ENCODE measurements at places on chromosomes 7 and 10.

- no peak for DNase-seq
Observed at GRCh38 chr7:92769394-92769699, 67.0 kb downstream of the CDK6 start.

GRCh38 chr10:113301342-113301984, 251.4 kb upstream of the HABP2 start:
- DNase-seq, result no peak

- DNase-seq, result no peak
Observed at GRCh38 chr7:55250313-55250712, 114.8 kb upstream of the LANCL2 start.

GRCh38 chr7:50628434-50629084, 63.4 kb upstream of the DDC start:
- DNase-seq, result no peak

DNA sequence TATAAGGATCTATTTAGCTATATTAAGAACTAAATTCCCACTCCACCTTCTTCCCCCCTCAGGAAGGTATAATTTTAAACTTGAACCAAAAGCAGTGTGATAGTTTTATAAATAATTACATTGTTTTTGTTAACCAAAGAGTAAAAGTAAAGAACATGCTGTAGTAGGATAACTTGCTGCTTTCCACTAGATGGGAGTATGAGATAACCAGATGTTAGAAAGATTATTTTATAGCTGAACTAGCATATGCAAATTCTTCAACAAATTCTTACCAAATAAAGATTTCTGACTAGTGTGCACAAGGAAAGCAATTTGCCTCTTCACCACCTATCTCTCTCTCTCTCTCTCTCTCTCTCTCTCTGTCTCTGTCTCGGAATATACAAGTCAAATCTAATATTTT, 31.8 kb downstream of the TES start:
- no peak for DNase-seq

- no peak for DNase-seq
Observed at GRCh38 chr7:16698200-16698905, 52.4 kb downstream of the BZW2 start.

DNA sequence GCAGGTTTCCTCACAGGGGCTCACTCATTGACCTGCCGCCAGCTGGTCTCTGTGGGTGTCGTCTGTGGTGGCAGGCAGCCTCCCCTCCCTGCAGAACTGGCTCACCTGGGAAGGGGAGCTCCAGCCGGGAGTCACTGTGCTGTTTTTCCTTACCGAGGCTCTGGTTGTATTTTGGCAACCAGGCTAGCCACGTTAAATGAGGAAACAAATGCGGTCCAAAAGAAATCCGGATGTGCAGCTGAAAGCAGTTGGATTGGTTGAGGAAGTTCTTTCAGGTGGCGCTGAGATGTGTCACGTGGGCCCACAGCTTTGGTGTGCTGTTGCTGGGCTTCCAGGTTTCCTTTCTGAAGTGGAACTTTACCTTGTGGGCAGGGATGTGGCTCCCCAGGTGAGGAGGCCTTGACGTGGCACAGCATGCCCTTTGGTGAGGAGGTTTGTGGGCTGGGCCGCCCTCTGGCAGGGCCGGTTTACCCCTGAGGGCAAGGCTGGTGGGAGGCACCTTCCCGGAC, 14.2 kb downstream of the MTURN start:
- no peak for DNase-seq

- no peak for DNase-seq
Observed at GRCh38 chr7:95581467-95581866, 14.8 kb downstream of the PDK4 start.

- DNase-seq, result no peak
Observed at GRCh38 chr10:46540412-46541016, 15.9 kb downstream of the GPRIN2 start.

DNA sequence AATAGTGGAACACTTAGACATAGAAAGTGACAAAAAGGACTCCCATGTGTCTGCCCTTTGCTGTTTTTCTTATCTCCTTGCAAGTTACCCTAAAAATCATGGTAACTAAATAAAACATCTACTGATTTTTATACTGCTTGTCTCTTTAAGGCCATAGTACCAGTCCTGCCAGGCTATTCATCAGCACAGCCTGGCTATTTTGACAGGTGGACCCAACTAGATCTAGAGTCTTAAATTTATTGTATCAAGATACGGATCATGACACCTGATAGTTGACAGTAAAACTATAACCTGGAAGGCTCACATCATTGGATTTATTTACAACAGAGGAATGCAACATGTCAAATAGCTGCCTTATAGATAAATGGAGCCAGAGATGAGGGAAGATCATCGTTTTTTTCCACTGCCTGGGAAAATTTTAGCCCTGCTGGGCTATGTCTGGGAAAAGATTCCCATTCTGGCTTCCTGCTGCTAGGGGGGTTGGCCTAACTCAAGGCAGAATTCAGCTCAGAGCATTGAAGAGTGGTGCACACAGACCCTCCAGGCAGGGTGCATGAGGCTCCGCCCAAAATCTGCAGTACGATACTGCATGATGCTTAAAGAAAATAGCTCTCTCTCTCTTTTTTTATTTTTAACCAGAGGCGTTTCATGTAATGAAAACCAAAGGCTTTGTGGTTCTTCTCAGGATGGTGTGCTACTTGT, 292.0 kb upstream of the FZD8 start:
- no peak for DNase-seq

- DNase-seq, result no peak
Observed at GRCh38 chr10:15796098-15796759, 64.1 kb downstream of the MINDY3 start.

GRCh38 chr7:92639213-92639896, 49.2 kb upstream of the FAM133B start:
- DNase-seq, result no peak

Measured in activated gamma-delta T cell treated with anti-CD3 and anti-CD28 coated beads, Interleukin-2, amount 50 U/mL, for 16 hours (primary cell).